ENCODE measurements at places on chromosomes 2 and 18. TPM values are rescaled to one million over a fixed set of nuclear protein-coding genes. Genes with fewer than 3 reads are reported as not detected.

CAPN14 gene
- total RNA-seq = 0.13 TPM

HOXD8 gene
- total RNA-seq = 12.6 TPM

FBXO15 gene
- total RNA-seq = 0.06 TPM

NTSR2 gene
- total RNA-seq = not detected

Data from bladder microvascular endothelial cell (primary cell).